ENCODE measurements at places on chromosomes 6 and 20.

GRCh38 chr6:139099984-139100383 is 34.9 kb upstream of the HECA start:
- DNase-seq = no peak

DNA sequence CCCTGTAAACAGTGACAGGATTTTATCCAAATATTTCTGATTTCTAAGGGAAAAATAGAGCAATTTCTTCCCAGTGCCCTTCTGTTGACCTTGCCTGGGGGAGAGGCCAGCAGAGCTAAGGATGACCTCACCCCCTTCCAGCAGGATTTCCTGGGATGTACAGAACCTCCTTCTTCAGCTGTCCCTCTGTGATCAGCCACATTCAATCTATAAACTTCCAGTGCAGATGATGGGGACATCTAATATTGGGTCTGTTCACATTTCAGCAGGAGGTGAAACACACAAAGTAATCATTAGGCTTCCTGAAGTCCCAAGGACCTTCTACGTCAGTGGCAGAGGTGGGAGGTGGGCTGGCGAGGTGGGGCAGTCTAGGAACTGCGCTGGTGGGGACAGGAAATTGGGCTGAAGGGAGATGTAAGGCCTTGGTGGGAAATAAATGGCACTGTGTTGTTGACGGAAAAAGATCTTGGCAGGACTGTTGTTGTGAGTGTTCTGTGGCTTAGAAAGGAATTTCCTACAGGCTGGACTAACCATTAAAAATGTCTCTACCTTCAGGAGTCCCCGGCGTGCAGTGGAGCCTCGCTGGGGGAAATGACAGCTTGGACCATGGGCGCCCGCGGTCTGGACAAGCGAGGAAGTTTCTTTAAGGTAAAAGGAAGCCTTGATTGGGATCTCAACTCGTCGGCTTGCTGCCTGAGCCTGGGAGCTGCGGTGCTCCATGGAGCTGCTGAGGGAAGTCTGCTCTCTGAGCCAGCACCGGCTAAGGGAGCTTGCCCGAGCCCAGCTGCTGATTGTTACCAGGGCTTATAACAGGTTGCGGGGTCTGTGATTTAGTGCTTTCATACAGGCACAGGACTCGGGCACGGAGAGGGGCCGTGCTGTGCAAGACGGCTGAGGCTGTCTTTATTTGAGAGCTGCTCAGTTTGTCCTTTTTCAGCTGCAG is 127.9 kb upstream of the NAA20 start:
- peak; percentile 52 for DNase-seq

DNA sequence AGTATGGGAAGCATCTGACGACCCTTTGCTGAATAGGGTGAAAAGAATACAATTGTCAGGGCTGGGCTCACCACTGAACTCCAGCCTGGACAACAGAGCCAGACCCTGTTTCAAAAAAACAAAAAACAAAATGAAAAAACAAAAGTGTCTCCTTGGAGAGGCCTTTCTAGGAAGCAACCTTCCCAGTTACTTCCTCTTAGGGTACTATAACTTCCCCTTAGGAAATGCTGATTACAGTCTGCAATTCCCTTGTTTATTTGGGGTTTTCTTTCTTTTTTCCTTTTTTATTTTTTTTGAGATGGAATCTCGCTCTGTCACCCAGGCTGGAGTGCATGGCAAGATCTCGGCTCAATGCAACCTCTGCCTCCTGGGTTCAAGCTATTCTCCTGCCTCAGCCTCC is 20.5 kb upstream of the TTPAL start:
- DNase-seq = no peak

DNA sequence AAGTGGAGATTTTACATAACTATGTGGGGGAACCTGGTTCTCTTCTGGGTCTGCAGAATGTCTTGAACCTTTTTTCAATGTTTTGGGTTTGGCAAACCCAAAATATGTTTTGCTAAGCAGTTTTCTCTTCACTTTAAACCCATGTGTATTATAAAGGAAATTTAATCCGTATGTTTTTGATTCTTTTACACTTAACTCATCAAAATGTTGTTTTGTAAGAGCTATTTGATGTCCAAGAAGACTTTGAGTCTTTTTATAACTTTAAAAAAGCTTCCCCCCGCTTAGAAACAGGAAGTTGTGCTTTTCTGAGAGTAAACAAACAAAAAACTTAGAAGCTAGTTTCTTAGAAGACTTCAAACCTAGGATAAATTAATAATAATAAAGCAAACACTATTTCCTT is 81.9 kb upstream of the CEP162 start:
- no peak for DNase-seq

DNA sequence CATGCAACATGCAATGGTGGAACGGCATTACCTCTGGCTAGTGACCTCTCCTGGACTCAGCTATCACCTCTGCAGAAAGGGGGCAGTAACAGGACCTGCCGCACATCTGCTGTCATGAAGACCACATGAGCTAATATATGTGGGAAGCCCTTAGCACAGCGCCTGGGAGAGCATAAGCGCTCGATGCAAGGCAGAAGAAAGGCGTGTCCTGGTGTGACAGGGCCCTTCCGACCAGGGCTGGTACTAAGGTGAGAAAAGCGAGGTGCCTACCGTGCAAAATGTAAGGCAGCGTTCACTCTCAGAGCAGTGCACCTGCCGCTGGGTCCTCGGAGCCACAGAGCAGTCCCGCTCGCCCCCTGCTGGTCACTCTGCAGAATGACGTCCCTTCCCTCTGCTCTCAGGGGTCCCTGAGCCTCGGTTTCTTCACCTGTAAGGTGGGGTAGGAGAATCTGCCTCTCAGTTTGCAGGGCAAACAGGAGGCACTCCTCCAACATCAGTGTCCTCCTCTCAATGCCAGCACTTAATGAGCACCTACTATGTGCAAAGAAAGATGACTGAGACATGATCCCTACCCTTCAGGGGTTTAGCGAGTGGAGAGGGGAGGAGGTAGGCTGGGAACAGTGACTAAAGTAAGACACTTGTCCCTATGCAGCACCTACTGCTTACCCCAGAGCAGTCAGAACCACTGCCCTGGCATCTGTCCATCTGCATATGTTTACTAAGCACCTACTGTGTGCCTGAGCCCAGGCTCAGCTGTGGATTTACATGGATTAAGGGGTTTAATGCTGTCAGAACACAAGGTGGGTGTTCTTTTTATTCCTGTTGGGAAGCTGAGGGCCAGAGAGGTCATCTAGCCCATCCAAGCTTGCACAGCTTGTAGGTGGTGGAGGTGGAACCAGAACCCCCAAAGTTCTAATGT is 41.1 kb upstream of the PTGIS start:
- DNase-seq = peak; percentile 37

- DNase-seq = no peak
These were observed 197.3 kb downstream of the ZFAND3 start for GRCh38 chr6:38016824-38017223.

DNA sequence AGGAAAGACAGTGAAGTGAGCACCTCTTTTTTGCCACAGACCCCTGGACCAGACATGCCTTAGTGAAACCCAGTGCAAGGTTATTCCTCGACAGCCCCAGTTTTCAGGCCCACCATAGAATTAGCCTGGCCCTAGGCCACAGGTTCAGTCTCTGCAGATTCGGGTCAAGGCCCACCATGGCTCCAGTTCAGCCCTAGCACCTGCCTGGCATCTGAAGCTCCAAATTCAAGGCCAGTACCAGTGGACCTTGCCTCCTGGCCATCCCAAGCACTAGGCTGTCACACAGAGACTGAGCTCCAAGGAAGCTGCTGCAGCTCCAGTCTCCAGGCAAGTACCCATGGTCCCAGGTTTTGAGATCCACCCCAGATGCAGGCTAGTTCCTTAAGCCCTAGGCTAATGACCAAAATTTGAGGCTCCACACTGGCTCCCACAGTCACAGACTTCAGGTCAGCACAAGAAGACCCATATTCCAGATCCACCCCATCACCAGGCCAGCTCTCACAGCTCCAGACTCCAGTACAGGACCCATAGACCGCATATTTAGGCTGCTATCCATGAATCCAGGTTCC is 877.5 kb upstream of the ADGRB3 start:
- no peak for DNase-seq

DNA sequence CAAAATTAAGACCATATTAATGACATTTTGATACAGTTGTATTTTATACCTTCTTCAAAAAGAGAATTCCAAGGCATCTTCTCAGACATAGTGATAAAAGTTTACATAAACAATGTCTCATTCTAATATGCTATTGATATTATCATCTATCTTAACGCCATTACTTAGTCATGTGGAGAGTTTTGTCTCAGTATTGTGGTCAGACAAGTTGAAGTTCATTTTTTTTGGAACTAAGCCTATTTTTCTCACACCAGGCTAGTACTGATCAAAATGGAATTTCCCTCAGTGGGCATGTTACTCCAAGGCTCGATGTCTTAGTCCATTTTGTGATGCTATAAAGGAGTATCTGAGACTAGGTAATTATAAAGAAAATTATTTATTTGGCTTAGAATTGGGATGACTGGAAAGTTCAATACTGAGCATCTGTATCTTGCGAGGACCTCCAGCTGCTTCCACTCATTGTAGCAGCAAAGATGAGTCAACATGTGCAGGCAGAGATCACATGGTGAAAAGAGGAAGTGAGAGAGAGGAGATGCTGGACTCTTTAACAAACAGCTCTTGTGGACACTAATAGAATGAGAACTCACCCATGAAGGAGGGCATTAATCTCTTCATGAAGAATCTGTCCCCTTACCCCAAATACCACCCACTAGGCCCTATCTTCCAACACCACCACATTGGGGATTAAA is 825.5 kb upstream of the MANEA start:
- no peak for DNase-seq

GRCh38 chr6:47016261-47016660 is 25.9 kb downstream of the ADGRF1 start:
- DNase-seq = no peak

GRCh38 chr6:112480553-112480952 is 133.4 kb downstream of the RFPL4B start:
- no peak for DNase-seq

DNA sequence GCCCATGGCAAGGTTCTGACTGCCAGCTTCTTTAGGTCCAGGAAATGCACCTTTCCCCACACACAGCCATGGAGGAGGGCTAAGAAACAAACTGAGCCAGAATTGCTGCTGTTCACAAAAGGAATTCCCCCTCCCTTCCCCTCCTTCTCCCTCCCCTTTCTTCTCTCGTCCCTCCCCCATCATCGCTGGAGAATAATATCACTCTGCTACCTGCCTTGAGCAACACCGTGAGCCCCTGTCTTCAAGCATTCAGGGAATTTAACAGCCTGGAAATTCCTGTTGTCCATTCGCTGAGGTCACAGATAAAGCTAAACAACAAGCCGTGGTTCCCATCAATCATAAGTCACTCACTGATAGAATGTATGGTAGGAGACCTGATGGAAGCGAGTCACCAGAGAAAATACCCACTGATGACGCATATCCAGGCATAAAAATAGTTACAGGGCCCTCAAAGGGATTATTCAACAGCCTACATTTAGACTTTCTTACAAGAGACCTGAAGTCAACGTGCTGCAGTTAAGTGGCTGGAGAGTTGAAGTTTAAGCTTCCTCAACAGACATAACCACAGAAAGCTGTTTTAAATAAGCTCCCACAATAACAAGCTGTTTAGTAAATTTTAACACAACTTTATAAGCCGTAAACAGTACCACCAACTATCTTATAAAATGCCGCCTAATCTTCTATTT is 59.7 kb downstream of the HIVEP2 start:
- DNase-seq = no peak

DNA sequence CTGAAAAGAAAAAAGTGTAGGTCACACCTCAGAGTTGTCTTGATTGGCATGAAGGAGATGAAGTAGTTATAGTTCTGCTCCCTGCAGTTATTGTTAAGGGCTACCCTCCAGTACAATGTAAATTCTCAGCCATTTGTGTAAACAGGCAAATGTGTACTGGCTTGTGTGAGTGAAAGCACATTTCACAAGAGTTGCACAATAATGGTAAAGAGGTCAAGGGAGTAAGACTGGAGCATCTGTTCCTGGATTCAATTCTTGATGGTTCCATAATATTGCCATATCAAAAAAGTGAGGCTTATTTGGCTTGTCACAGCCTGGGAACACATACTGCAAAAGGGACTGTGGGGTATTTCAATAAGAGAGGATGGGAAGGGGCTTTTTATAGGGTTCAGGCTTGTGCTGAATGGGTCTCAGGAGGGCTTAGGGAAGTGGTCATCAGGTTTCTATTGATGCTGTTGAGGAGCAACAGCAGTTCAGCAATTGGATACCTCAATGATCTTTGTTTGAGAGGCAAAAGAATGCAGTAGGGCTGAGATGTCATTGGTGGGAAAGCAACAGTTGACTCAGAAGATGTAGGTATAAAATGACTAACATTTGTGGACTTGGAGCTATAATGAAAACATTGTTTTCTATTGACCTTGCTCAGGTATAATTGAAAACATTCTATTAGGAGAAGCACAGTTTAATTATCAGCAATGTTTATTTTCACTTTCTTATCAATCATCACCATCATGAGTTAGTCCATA is 402.6 kb downstream of the BCKDHB start:
- DNase-seq = no peak

DNA sequence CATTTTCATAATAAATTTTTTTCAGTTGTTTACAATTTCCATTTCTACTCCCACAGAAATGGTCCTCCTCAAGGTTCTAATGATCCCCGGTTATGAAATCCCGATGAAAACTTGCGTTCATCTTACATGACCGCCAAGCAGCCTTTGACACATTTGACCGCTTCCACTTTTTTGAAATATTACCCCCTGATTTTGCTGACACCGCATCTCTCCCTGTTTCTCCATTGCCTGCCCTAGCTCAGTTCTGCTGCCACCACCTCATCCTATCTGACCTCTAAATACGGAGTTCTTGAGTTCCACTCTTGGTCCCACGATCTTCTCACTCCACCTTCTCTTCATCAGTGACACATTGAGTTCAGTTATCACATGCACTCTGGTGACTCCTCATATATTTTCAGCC is 74.1 kb downstream of the SLC35B3 start:
- no peak for DNase-seq
